ENCODE measurements at places on chromosomes 6 and 20.

DNA sequence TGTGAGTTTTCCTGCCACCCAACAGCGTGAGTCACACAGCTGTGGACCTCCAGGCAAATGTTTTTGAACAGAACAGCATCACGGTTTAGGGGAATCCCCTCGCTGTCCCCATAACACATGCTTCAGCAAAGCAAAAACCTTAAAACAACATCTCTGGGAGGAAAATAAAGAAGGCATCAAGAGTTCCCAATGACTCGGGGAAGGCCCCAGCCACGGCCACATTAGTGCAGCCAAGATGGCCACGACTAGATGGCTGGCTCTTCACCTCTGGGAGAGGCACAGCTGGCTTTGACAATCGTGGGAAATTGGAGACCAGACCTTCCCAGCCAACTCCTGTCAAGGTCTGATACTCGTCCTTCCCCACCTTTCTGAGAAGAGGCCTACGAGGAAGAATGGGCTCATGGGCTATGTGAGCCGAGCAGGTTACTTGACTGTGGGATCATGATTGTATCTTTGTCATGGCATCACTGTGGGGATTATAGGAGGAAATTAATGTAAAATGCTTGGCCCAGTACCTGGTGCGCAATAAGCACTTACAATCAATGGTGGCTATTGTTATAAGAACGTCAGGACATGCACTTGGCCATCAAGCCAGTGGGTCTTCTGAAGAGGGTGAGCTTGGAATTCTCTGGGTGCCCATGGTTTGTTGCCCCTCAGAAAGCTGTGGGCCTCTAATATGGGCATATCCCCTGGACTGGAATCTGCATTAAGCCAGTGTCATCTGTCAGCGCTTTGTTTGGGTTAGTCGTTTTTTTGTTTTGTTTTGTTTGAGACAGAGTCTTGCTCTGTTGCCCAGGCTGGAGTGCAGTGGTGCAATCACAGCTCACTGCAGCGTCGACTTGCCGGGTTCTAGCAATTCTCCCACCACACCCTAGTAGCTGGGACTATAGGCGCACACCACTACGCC, 43.6 kb downstream of the FGD2 start:
- DNase-seq: peak; percentile 70

- DNase-seq: no peak
Measured at GRCh38 chr6:138397128-138398122, 6.6 kb upstream of the HEBP2 start.

DNA sequence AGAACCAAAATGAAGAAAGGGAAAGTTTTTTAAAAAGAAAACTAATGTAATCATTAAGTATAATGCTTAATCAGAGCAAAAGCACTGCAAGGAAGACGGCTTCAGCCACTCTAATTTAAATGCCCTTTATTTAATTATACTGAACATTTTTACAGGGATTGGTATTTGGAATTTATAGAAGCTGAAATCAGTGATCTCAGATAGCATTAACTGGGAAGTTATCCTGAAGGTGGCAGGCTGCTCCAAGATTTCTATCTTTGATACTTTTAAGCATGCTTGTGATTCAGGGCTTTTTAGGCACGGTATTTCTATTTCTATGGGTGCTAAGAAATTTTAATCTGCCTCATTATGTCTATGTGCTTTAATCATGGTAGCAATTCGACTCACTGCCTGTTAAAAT, 1.3 kb upstream of the NDUFAF4 start:
- no peak for DNase-seq

DNA sequence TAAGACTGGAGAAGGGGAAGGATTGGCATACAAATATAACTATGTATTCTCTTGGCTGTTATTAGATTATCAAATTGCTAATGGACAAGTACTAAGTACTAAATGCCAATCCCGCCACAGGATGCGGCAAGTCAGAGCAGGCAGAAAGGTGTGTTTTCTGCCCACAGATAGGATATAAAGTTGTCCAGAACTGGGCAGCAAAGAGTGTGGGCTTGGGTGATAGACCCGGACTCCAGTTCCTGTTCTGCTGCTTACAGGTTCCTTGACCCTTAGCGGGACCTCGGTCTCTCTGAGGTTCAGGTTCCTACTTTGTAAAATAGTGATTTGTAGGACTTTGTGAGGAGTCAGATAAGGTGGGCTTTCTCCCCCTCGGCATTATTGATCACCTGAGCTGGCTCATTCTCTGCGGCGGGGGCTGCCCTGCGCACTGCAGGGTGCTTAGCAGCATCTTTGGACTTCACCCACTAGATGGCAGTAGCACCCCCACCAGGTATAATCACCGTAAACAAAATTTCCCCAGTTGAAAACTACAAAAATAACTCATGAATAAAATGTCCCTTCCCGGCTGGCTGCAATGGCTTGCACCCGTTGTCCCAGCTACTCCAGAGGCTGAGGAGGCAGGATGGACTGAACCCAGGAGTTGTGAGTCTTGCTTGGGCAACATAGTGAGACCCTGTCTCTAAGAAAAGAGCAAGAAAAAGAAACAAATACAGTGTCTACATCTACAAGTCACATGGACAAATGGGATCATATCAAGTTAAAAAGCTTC, 193.1 kb downstream of the DOK5 start:
- peak; percentile 46 for DNase-seq

DNA sequence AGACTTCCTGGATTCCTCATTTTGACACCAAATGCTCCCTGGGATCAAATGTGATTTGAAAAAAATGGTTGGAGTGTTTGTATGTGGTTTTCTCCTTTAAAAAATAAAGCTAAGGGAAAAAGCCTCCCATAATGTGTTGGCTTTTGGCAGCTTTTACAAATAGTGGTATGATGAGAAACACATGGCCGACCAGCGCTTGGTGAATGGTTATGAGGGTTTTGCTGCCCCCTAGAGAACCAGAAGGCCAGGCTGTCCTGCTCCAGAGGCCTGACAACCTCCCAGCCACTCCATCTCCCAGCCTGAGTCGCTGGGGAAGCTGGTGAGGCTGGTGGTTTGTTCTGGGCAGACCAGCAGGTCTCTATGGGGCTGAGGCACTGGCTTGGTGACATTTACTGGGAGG, 69.3 kb downstream of the CLIC5 start:
- no peak for DNase-seq

DNA sequence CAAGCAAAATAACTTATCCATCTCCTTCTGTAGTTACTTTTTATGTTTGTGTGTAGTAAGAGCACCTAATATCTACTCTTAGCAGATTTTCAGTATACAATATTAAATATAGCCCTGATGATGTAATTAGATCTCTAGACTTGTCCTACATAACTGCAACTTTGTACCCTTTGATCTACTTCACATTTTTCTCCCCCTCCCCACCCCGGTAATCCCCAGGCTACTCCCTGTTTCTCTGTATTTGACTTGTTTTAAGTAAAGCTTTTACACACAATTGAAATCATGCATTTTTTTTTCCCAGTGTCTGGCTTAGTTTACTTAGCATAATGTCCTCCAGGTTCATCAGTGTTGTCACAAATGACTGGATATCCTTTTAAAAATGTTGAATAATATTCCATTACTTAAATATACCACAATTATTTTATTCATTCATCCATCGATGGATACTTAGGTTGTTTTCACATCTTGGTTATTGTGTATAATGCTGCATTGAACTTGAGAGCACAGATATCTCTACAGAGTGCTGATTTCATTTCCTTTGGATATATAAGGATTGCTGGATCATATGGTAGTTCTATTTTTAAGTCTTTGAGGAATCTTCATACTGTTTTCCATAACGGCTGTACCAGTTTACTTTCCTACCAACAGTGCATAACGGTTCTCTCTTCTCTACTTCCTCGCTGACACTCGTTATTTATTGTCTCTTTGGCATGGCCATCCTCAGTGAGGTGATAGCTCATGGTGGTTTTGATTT, 212.7 kb downstream of the CDKAL1 start:
- no peak for DNase-seq

DNA sequence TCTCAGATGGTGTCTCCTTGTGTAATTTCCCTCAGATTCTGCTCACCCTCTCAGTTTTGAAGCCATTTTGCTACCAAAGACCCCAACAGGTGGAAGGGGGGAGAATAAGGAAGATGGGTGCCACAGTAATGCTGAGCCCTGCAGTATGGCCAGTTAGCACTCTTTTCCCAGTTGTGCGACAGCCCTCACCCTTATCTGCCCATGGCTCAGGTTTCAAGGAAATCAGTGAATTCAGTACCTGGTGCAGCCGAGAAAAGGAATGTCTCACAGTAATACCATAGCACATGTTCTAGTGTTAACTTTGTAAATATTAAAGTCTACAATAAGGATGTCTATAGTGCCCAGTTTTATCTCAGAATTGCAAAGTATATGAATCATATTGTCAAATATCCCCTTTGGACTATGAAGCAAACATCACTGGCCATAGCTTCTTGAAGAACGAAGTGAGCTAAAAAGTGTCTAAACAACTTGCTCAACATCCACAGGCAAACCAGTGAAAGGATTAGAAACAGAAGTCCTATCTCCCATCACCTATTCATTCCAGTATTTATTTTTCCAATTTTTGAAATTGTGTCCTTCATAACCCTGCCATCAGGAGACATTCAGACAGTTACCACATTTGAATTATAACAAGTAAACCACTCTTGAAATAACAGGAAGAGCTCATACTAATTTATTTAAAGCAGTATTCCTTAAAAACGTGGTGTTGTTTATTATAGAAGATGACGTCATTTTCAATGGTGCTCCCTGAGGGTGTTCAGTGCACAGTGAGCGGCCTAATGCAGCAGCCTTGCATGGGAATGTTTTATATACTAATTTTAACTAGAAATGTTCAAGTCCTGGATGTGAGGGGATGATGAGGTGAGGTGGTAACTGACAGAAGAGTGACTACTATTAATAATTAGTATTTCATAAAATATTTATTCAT, 366.2 kb downstream of the TFAP2A start:
- no peak for DNase-seq

GRCh38 chr6:13273931-13274706, 54.2 kb downstream of the TBC1D7 start:
- peak; percentile 84 for DNase-seq

GRCh38 chr6:17601386-17601703, 1.2 kb downstream of the FAM8A1 start:
- DNase-seq: no peak

Measured in natural killer cell (primary cell).